ENCODE measurements at places on chromosomes 5 and 9.

DNA sequence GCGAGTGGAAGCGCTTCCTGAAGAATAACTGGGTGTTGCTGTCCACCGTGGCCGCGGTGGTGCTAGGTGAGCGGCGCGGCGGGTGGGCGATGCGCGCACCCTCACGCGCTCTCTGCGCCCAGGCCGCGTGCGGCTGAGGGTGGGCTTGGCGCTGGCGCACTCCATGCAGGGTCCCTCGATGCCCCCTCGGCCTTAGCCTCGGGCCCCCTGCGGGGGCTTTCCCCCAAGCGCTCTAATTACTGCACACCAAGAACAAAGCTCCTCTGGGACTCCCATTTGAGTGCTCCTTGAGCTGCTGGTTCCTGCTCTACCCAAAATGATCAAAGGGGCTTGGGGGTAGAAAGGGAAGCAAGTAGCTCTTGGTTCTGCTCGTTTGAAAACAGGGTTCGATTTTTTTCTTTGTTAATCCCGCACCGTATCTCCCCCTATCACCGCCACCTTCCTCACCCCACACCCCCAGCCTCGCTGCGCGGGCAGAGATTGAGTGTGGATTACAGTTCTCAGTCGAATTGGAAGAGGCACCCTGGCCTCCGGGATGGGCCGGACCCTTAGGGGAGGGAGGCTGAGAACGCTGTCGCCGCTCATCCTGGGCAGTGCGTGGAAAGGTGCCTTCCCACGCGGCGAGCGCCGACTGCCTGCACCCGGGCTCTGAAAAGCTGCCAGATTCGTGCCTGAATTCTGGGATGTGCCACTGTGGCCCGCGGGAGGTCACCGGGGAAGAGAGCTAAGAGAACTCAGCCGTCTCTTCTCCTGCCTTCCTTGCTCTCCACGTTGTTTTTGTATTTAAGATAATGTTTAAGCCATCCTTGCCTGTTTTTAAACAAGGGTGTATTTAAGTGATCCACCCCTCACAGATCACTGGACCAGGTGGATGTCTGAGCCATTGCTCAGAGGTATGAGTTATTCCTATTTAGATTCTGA lies 697 bp downstream of the SLC1A1 start:
- peak; percentile 13 for DNase-seq

- no peak for DNase-seq
Measured at GRCh38 chr5:135019314-135019713, 14.7 kb downstream of the PITX1 start.

- no peak for DNase-seq
Measured at GRCh38 chr5:91357806-91358205, 25.3 kb downstream of the ARRDC3 start.

GRCh38 chr5:126384985-126385384 lies 38.2 kb upstream of the GRAMD2B start:
- no peak for DNase-seq

DNA sequence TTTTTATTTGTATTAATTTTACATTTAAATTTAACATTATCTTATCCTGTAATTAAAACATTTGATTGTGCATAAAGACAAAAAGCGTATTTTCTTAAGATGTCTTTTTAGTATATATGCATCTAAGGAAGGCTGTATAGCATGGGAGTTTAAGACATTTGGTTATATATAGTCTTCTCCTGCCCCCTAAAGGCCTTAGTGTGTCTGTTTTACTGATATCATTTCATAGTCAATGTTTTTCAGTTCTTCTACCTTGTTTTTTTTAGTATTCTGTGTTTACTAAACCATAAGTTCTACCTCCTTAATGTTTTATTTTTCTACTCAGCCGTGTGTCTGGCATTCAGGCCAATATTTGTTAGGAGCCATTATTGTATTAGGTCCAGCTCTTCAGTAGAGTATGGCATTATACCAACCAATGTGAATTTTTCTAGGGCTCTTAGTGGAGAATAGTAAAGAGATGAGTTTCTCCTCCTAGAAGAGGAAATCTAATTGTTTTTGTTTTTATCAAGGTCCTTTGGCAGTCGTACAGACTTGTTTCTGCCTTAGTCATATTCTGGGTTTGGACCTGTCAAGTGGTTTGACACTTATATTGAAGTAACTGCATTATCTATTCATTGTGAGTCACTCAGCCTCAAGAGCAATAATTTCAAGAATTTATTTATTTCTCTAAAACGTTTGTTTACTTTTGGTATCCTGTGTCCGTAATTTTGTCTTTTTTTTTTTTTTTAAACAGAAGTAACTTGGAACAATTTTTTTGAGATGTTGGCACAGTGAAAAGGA lies 74.8 kb downstream of the SLF1 start:
- DNase-seq, result peak; percentile 66

- DNase-seq, result no peak
Measured at GRCh38 chr9:78015241-78015640, 16.4 kb downstream of the GNAQ start.

GRCh38 chr5:175471196-175471595 lies 7.2 kb upstream of the SFXN1 start:
- no peak for DNase-seq

DNA sequence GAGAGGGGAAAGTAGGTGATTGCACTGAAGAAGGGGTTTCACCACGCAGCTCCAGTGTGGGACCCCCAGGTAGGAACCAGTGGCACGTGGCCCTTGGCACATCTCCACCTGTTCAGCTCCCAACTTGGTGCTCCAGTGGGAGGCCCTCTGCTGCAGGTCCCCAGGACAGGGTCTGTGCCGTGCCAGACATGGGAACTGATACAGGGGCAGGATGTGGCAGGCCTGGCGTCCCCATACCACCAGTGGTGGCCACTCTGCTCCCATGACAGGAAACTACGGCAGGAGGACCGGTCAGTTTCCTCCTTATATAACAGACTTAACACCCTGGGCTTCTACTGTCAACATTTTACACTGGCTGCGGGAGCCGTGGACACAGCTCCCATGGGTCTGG lies 67.3 kb downstream of the PSMB7 start:
- DNase-seq, result no peak

GRCh38 chr5:93054424-93055163 lies 526.4 kb downstream of the NR2F1-AS1 start:
- DNase-seq, result no peak

GRCh38 chr9:4137234-4137633 lies 162.6 kb downstream of the GLIS3 start:
- no peak for DNase-seq

- no peak for DNase-seq
Measured at GRCh38 chr5:108924457-108924961, 176.8 kb downstream of the FER start.
